Suppressor macrophage treated with lipopolysaccharide for 4 hours (primary cell): ENCODE measurements at places on chromosomes 11 and 22.

- DNase-seq, result peak; percentile 71
These were observed 10.8 kb downstream of the PRR5L start for GRCh38 chr11:36306888-36307287.

DNA sequence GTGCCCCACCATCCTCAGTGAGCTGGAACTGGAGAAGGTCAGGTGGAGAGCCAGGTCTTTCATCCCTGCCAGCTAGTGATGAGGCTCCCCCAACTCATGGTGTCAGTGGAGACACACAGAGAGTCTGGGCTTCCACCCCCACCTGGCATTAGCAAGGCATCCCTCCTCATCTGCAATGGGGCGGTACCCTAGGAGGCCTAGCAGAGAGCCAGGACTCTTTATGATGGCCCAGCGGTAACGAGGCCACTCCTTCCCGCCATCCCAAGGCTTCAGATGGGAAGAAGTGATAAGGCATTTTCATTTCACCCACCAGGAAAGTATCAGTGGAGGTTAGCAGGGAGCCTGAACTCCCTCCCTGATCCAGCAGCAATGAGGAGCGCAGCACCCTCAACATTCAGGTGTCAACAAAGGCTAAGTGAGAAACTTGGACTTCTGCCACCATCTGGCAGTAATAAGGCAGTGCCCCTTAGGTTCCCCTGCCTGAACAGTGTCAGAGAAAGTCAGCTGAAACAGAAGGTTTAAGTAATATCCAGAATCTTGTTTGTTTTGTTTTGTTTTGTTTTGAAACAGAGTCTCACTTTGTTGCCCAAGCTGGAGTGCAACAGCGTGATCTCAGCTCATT, 40.5 kb upstream of the FBLN1 start:
- DNase-seq, result peak; percentile 2

DNA sequence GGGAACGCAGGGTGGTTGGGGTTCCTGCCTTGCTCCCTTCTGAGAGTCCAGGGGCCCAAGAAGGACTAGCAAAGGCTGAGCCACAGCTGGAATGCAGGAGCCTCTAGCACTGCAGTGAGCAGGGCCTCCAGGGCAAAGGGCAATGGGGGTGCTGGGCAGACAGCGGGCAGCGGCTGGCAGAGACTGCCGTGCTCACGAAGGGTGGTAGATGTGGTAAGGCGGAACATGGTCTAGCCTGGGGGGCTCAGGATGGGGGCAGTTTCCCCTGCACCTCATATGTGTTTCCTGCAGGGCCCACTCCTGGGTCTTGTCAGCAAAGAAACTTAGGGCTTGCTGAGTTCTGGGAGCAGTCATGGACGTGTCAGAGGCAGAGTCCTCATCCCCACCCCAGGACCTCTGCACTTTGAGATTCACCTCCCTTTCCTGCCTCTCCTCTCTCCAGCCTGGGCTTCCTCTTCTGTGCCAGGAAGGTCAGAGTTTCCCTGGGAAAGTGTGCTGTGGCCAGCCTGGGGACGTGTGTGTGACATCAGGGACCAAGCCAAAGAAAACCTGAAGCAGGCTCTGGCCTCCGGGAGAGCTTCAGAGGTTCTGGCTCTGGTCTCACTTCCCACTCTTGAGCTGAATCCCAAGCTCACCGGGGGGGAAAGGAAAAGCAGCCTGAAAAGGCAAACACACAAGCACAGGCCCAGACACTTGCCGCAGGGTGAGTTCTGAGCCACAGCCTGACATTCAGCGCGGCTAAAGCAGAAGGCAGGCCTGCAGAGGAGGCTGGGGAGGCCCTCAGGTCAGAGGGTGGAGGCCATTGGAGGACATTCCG, 4.4 kb downstream of the MOGAT2 start:
- no peak for DNase-seq

- DNase-seq, result peak; percentile 24
These were observed 45.0 kb downstream of the OR4C6 start for GRCh38 chr11:55707029-55707428.

DNA sequence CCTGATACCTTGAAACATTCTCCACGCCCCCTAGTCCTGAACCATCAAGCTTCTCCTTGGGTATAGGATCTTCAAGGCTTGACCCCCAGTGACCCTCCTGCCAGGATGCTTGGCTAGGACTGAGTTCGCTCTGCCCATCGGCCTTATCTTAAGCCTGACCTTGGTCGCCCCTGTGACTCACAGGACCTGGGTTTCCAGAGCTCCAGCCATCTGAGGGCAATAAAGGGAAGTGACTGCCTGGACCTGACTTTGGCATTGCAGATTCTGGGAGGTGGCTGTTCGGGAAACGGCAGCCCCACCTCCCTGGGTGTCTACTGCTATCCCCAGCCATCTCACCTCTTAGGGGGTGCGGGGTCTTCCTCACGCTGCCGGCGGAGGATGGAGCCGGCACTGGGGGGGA, 15.4 kb downstream of the CARD10 start:
- DNase-seq, result peak; percentile 52

- no peak for DNase-seq
These were observed 18.4 kb downstream of the PTDSS2 start for GRCh38 chr11:468493-468892.

DNA sequence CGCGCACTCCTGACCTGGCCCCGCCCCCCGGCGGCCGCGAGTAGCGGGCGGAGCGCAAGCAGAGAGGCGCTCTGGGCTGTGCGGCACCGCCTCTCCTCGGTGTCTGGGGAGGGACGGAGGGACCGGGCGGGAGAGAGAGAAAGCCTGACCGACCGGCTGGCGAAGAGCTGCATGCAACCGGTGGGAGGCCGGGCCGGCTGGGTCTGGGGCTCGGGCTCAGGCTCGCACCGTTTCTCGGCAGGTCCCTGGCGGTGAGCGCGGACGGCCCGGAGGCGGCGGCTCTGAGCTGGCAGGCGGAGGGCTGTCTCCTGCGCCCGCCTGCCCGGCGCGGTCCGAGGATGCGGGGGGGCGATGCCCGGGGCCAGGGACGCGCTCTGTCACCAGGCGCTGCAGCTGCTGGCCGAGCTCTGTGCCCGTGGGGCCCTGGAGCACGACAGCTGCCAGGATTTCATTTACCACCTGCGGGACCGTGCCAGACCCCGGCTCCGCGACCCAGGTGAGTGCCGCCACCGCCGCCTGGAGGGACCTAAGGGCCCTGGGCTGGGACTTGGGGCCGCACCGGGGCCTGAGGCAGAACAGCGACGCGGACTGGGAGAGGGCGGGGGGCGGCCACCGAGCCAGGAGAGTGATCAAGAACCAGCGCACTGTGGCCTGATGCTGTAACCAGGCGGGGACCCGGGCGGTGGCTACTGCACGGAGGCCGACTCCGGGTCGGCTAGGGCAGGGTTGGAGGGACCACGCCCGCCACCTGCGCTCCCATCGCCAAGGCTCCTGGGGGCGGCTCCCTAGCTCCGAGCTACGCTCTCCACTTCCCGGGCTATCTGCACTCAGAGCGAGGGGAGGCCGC, at the start of gene SYT9:
Gene SYT9, plus strand, starts transcription at position 69 of the 847 bp plus-strand sequence. Its CDS starts 283 bp downstream, at position 352.
- DNase-seq, result no peak

GRCh38 chr22:19064354-19065054, 57.7 kb downstream of the DGCR2 start:
- DNase-seq, result no peak

DNA sequence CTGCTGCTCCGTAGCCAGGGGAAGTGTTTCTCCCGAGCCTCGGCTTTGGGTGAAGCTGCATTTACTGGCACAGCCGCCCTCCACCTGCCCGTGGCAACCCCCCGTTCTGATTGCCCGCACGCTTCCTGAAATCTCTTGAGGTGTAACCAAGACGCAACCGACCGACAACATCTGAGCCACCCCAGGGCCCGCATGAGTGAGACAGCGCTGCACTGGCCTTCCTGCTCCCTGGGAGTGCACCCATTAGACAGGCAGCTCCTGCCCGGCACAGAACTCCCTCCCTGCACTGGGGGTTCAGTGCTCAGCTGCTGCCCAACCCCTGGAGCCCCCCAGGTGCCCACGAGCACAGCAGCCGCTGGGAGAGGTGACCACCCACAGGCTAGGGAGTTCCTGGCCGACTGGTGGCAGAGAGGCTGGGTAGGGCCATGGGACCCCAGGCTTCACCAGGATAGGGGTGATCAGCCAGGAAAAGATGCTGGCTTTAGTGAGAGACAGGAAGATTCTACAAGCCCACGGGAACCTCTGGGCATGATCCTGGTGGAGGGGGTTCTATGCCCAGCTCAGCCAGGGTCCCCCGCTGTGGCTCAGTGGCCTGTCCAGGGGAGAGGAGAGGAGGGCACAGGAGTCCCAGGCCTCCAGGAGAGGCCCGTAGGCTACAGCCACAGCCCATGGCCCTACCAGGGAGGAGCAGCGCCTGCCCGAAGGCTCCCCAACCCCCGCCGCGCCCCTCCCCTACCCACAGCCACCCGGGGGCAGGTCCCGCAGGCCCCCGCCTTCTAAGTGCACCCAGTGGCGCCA, 14.6 kb downstream of the PLXNB2 start:
- DNase-seq, result no peak
